ENCODE measurements at places on chromosomes 1 and 21.

GRCh38 chr1:40332695-40333094, 15.6 kb upstream of the COL9A2 start:
- no peak for DNase-seq

- DNase-seq = no peak
Observed at GRCh38 chr1:93722081-93723031, 40.7 kb upstream of the BCAR3 start.

- no peak for DNase-seq
Observed at GRCh38 chr1:15799004-15799867, 8.2 kb downstream of the UQCRHL start.

GRCh38 chr1:152777510-152778137, 2.7 kb downstream of the LCE1F start:
- DNase-seq = peak; percentile 18

GRCh38 chr1:35112668-35113067, 33.5 kb downstream of the ZMYM1 start:
- no peak for DNase-seq

DNA sequence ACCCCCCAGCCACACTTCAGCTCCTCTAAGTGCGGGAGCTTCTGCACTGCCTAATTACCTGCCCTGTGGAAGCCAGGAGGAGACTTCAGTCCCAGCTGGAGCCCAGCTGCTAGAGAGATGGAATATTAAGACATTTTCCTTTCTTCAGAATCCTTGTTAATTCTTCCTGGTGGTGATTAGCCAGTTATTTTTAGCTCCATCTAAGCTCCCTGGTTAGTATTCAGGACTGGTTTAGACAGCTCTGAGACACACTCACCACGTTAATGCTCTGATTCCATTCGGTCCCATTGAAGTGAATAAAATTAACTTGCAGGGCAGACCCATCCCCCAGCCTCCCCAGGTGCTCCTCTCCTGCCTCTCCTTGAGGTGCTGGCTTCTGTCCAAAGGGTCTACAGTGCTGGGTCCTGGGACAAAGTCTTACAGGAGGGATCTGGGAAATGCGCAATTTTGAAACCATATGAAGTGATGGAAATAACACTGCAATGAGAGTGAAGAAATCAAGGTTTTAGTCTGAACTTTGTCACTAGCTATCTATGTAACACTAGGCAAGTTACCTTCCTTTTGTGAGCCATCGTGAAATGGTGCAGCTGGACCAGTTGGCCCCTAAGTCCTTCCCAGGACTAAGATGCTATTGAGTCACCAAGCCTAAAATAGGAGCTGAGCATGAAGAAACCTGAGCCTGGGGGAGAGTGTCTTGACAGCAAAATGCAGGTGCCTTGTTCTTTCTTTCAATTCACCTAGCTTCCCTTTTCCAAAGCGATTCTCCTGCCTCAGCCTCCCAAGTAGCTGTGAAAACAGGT, 117.4 kb upstream of the ATP1A1 start:
- no peak for DNase-seq
